ENCODE measurements at places on chromosomes 6 and 20.

GRCh38 chr6:42978487-42978838 is 518 bp downstream of the PEX6 start:
- DNase-seq = no peak

DNA sequence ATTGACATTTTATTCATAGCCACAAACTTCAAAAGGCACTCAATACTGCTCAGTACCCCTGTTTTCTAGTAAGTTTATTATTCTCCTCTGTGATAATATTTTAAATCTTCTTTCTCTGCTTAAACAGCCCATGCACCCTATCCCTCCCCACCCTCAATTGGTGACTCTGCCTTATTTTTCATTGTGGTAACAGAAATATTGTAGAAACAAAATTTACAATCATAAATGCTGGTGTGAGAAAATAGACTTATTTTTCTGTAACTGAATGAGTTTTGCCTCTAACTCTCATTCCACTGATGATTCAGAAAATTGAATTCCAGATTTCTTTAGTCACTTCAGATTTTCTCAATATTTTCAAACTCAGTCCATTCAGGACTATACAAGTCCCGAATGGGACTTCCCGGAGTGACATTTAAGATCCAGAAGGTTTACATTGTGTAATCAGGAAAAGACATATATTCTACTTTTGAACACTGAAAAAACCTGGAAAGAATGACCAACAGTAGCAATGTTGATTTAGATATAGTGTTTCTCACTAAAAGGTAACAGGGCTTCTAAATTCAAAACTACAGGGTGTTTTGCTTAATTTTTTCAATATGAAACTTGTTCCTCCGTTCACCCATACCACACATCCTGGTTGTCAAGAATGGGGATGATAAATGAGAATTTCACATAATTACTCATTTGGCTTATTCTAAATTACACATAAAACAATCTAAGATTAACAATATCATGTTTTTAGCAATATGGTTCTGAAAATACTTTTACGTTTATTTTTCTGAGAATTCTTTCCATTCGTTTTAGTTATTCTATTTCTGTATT is 34.8 kb upstream of the UST start:
- DNase-seq = no peak

GRCh38 chr20:4602297-4602631 is 119.4 kb upstream of the PRND start:
- no peak for DNase-seq

GRCh38 chr20:5413394-5413793 is 96.6 kb upstream of the PROKR2 start:
- no peak for DNase-seq

DNA sequence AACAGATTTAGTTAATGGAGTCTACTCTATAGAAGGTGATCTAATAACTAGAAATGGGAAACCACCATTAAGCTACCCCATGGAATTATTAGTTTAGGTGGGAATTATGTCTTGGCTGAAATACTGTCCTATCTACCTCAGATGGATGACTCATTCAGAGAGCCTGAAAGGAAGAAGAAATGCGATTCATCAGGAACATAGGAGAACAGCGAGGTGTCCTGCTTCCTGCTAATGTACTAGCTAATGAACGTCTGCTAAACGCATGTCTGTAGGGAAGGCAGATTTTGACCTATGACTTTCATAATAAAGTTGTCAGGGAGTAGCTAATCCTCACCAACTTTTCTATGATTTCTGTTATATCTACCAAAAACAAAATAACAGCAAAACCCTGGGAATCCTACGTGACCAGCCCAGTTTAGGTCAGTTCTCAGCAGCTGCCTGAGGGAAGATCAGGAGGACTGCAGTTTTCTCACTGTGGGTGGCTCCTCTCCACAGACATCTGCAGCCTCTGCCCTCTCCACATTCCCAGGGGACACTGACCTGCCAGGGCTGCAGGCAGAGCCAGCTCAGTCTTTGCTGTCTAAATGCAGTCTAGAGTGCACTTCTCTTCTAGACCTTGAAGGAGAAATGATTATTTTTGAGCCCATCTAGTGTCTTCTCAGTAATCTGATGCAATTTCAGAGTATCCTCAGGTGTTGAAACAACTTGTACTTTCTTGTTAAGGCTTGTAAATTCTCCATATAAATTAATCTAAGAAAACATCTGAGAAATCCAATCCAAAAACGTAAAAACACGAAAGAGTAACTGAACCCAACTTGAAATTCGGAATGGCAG is 18.1 kb upstream of the SFT2D1 start:
- no peak for DNase-seq

Data from T-helper 1 cell (primary cell).